ENCODE measurements at places on chromosomes 5 and 9.

DNA sequence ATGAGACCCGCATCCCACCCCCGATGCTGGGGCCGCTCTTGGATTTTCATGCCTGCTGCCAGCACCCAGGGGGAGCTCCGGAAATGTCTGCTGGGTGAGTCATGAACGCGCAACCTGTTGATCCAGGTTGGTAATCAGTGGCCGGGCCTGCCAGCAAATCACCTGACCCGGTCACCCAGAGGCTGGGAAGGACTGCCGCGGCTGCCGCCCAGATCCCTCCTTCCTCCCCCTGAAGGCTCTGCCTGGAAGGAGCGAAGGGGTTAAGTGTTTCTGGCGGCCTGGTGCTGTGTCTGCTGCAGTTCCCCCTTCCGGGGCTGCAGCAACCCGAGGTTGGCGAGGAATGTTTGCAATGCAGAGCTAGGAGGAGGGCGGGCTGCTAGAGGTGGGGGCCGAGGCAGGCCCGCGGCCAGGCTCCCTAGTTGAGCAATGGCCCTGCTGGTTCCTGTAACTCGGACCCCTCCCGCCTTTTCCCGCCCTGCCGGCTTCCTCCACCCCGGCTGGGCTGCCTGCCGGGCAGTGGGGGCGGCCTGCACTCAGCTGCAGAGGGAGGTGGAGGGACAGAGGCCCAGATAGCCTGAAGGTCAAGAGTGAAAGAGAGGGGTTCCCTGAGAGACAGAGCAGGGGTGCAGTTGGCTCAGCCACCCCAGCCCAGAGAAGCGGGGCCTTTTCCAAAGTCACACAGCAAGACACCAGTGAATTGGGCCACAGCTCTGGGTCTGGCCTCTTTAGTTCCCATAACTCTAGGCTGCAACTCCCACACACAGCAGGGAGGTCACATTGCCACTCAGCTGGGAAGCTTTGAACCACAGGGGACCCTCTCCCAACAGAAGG is 156.3 kb upstream of the IER5L start:
- peak; percentile 82 for DNase-seq

GRCh38 chr5:61055434-61056006 is 106.7 kb downstream of the SMIM15 start:
- DNase-seq, result peak; percentile 22

- DNase-seq, result no peak
Measured at GRCh38 chr9:115717298-115717697, 436.3 kb upstream of the PAPPA start.

DNA sequence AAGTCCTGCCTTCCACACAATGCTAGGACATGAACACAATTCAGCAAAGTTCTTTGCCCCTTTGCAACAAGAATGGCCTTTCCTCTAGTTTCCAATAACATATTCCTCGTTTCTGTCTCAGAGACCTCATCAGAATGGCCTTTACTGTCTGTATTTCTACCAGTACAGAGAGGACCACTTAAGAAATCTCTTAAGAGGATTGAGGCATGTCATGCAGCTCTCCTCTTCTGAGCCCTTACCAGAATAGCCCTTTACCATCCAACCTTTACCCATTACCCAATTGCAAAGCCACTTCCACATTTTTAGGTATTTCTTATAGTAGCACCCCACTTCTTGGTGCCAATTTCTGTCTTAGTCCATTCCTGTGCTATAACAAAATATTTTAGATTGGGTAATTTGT is 20.3 kb downstream of the TNPO1 start:
- no peak for DNase-seq

DNA sequence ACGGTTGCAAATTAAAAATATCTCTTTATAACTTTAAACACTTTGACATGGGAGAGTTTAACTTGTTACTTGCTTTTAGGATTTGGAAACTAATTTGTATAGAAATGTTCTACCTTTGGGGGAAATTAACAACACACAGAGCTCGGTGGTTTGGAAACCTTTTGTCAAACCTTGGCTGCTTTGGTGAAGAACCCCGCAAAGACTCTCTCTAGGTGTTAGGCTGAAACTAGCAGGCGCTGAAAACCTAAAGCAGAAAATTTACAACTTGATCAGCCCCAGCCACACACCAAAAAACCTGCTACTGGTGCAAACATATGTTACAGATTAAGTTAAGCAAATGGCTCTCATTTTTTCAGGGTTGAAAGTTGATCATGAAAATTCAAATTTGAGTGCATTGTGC is 25.8 kb downstream of the NR2F1 start:
- no peak for DNase-seq

GRCh38 chr5:27876071-27876470 is 837.7 kb upstream of the CDH9 start:
- no peak for DNase-seq

DNA sequence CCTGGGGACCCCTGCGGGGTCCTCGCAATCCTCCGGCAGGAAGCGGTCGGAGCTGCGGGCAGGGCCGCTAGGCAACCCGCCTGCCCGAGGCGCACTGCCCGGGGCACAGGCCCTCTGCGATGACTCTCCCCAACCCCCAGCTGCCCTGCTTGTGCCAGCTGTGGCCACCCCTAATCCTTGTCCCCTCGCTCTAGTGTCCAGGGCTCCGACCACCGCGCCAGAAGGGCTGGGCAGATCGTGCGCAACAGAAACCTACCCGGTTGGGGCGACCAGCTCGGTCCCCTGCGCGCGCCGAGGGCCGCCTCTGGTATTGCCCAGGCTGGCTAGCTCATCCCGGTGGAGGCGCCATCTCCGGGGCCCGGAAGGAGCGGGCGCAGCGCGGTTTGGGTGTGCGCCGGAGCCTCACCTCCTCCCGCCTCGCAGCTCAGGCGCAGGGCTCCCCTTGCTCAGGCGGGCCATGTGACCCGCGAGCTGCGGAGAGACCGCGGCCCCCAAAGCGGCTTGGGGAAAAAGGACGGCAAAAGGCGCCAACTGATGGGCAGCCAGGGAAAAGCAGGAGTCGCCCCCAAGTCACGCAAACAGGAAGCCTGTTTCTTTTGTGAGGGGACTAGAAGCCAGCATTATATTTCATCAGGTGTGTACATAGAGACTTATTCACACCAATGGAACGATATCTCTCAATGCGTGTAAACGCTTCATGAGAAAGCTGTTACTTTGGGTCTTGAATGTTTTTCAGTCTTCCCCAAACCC is 46.8 kb upstream of the RNF20 start:
- DNase-seq, result peak; percentile 28

- DNase-seq, result no peak
Measured at GRCh38 chr5:51678330-51678729, 295.1 kb downstream of the ISL1 start.

- DNase-seq, result no peak
Measured at GRCh38 chr5:30698217-30698616, 495.3 kb upstream of the CDH6 start.

DNA sequence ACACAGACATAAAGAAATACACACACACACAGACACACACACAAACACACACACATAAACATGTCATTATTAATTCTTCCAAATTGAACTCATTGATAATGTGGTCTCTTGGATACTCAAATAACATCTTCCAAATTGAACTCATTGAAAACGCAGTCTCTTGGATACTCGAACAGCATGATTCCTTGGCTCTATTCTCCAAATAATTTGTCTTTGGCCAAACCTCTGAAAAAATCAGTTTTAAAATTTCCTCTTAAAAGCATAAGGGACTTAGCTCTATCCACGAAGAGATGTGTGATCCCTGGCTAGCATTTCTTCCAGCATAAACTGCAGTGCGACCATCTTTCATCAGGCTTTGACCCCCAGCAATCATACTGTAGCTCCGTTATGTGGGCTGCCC is 296.6 kb downstream of the IRX2 start:
- DNase-seq, result no peak

- DNase-seq, result no peak
Measured at GRCh38 chr9:27377147-27377807, 80.3 kb upstream of the EQTN start.

GRCh38 chr5:32845171-32845570 is 134.1 kb downstream of the NPR3 start:
- no peak for DNase-seq

DNA sequence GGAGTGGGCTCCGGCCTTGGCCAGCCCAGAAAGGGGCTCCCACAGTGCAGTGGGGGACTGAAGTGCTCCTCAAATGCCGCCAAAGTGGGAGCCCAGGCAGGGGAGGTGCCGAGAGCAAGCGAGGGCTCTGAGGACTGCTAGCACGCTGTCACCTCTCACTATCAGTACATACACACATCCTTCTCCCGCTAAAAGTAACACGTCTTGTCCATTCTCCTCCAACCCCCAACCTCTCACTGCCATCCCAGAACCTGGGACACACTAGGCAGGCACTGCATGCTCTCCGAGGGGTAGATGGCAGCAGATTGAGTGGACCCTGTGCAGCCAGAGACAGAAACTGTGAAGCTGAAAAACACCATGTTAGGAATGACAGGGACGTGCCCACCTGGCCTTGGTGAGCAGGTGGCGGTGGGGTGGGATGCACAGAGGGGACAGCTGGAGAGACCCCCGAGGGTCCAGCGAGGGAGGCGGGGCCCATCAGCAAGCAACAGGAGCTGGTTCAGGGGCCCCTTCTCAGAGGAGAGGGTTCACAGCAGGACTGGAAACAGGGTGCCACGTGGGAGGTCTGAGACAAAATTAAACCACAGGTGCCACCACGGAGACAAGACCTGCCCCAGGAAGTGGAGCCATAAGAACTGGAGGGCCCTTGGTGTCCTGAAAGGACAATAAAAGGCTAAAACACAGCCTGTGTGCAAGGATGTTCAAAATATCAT is 16.9 kb downstream of the SEMA4D start:
- no peak for DNase-seq

GRCh38 chr5:148186248-148187003 is 16.4 kb upstream of the SPINK6 start:
- no peak for DNase-seq

- no peak for DNase-seq
Measured at GRCh38 chr5:95934207-95934804, 27.3 kb downstream of the ELL2 start.

- no peak for DNase-seq
Measured at GRCh38 chr5:141806626-141807025, 71.6 kb downstream of the PCDH1 start.

GRCh38 chr9:134442085-134442474 is 115.8 kb downstream of the RXRA start:
- DNase-seq, result no peak

GRCh38 chr5:124718380-124718789 is 28.1 kb downstream of the ZNF608 start:
- no peak for DNase-seq

- DNase-seq, result no peak
Measured at GRCh38 chr9:109274884-109275730, 45.8 kb downstream of the EPB41L4B start.

DNA sequence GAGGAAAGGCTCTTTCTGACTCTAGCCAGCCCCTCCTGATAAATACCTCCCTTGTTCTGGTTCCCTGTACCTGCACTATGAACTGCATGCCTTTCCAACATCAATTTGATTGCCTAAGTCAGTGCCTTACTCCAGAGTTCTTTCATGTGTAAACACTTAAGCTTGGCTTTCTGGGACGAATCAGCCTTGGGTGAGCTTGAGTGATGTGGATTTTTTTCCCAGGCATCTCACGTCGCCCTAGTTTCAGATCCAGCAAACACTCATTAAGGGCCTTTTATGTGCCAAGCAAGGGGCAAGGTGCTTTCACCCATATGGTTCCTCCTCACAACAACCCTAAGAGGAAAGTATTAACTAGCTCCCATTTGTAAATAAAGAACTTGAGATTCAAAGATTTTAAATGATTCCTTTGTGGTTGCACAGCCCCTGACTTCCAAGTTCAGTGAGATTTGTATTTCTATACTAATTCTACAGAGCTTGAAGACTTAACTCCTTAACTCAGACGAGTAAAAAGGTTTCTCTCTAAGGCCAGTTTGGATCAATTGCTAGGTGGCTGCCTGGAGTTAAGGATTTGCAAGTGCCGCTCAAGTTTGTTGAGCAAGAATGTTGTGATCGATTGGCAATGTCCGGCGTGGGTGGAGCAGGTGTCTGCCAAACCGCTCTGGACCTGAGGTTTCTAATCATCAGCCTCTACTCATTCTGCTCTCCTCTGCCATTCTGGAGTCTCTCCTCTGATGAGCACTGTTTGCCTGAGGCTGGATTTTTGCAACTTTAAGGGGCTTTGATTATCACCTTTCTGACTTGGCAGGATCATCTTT is 20.2 kb upstream of the TJP2 start:
- DNase-seq, result no peak

GRCh38 chr5:156221816-156222215 is 105.1 kb upstream of the SGCD start:
- DNase-seq, result no peak

GRCh38 chr5:84274585-84275468 is 109.9 kb downstream of the EDIL3 start:
- DNase-seq, result no peak

GRCh38 chr9:98540476-98540875 is 168.3 kb downstream of the GABBR2 start:
- DNase-seq, result no peak

DNA sequence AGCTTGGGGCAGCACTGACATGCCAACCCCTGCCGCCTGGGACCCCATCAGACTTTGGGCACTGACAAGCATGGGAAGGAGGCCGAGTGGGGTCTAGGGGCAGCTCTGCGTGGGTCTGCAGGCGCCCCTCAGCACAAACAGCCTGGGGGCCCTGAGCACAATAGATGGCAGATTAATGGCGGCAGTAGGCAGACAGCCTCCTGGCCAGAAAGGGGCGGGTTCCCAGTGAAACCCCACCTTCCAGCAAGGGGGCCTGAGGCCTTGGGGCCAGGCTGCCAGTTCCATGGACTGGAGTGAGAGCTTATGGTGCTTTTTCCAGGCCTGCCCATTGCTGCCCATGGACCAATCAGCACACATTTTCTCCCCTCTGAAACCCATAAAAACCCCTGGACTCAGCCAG is 2031.2 kb downstream of the EFNA5 start:
- no peak for DNase-seq

DNA sequence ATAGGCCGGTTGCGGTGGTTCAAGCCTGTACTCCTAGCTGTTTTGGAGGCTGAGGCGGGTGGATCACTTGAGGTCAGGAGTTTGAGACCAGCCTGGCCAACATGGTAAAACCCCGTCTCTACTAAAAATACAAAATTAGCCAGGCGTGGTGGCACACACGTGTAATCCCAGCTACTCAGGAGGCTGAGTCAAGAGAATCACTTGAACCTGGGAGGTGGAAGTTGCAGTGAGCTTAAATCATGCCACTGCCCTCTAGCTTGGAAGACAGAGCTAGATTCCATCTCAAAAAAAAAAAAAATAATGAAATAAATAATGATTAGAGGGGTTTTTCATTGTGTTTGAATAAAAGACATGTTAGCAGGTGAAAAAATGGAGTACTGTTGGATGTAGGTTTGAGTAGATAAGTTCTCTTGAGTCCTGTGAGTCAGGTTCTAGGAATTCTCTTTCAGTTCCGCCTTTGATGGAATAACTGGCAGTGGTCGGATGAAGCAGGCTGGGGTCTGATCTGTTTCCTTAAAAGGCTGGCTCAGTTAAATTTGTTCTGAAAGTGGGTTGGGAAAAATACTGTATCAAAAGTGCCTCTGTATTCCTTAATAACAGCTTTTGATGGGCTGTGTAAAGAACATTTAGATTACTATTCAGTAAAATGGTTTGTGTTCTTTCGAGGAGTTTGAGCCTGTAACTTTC is 73.2 kb downstream of the AOPEP start:
- DNase-seq, result no peak

GRCh38 chr9:14383294-14383693 is 69.4 kb upstream of the NFIB start:
- no peak for DNase-seq

GRCh38 chr5:41507501-41507900 is 2.9 kb downstream of the PLCXD3 start:
- no peak for DNase-seq
